Mesenteric fat pad (tissue), 1 donor: ENCODE measurements at places on chromosomes 7 and 10.

- no peak for DNase-seq
Measured at GRCh38 chr10:2476218-2476811, 591.0 kb upstream of the PFKP start.

DNA sequence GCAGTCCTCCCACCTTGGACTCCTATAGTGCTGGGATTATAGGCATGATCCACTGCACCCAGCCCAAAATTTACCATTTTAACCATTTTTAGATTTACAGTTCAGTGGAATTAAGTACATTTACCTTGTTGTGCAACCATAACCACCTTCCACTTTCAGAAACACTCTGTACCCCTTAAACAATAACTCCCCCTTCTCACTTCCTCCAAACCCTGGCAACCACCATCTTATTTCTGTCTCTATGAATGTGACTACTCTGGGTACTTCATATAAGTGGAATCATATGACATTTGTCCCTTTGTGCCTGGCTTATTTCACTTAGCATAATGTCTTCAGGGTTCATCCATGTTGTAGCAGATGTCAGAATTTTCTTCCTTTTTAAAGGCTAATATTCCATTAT, 33.6 kb downstream of the SUFU start:
- DNase-seq, result no peak

DNA sequence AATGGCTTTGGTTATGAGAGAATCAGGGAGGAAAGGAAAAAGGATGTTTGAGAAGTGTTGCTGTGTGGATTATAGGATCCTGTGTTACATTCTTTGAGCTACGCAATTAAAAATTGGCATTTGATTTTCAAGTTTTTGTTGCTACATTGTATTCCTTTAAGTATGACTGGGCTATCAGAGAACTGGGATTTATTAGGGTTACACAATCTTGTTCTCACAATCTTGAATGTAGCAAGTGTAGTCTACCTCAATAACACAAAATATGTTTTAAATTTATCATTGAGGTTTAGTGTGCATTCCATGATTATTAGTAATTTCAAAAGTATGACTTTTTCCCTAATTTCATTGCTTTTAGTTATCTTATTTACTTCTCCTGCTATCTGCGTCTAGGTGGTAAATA, 113.9 kb downstream of the CACNB2 start:
- DNase-seq, result no peak

DNA sequence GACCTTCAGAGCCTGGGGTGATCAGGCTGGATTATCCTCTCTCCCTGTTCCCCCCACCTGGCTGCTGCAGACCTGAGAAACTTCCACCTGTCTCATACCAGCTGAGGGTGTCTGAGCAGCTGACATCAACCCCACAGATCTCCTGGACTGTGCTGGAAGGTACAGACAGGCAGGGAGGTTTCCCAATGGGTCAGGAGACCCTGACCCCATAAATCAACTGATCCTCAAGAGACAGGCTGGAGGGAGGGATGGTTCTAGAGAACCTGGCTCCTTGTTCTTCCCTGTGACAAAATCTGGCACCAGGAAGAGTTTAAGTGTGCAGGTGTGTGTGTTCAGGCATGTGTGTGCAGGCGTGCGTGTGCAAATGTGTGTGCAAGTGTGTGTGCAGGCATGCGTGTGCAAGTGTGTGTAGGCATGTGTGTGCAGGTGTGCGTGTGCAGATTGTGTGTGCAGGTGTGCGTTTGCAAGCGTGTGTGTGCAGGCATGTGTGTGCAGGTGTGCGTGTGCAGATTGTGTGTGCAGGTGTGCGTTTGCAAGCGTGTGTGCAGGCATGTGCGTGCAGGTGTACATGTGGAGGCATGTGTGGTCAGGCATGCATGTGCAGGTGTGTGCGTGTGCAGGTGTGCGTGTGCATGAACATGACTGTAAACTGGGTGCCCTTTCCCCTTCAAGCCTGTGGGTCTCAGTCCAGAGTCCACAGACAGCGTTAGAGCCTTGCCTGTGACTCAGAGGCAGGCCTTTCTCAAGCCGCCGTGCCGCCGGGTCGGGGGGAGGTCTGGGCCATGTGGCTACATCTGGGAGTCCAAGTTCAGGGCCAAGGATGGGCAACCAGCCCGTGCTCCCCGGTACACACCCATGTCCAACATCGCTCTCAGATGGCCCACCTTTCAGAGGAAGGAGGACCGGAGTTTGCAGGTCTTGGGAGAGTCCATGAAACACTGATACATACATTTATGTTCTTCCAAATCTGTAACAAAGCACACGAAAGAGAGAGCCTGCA, 50.1 kb upstream of the ELN start:
- DNase-seq, result peak; percentile 92

DNA sequence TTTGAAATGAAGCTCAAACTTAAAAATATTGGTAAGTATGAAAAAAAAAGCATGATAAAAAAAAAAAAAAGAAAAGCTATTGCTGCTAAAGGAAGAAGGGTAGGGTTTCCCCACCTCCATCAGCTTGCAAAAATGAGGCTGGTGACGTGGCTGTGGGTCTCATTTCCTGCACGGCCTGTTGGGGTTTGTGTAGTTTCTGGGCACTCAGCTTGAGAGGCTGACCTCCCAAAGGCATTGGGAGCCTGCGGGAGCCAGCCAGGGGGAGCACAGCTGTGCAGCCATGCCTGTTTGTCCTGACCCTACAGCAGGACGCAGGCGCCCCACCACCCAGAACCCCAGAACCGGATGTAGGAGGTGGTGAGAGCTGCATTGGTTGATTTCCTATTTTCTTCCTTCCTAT, 48.8 kb upstream of the CARD11 start:
- DNase-seq, result no peak

GRCh38 chr10:95783741-95784140, 27.8 kb downstream of the ENTPD1 start:
- DNase-seq, result no peak

DNA sequence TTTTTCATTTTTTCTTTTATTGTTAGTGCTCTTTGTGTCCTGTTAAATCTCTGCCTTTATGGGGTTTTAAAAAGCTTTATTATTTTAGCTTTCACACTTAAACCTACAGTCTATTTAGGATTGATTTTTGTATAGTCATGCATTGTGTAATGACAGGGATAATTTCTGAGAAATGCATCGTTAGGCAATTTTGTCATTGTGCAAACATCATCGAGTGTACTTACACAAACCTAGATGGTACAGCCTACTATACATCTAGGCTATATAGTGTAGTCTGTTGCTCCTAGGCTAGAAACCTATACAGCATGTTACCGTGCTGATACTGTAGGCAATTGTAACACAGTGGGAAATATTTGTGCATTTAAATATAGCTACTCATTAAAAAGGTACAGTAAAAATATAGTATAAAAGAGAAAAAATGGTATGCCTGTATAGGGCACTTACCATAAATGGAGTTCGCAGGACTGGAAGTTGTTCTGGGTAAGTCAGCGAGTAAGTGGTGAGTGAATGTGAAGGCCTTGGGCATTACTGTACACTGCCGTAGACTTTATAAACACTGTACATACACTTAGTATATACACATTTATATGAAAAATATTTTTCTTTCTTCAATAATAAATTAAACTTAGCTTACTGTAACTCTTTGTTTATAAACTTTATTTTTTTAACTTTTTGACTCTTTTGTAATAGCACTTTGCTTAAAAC, 16.0 kb downstream of the UBE2D1 start:
- no peak for DNase-seq
